ENCODE measurements at places on chromosomes 11 and 22.
A peak's percentile ranks its signal among the peaks of the same experiment; 100 is the strongest.

- no peak for DNase-seq
Observed at GRCh38 chr11:128949791-128950454, 7.3 kb upstream of the TP53AIP1 start.

- peak; percentile 14 for DNase-seq
Observed at GRCh38 chr11:64923944-64924909, at the start of gene PPP2R5B. TSS of gene PPP2R5B (plus strand) at chr11:64924689. CDS start at chr11:64925735, 1,046 bp downstream.

- DNase-seq: no peak
Observed at GRCh38 chr11:16615480-16615879, 123.0 kb upstream of the C11orf58 start.

GRCh38 chr22:23089633-23090456 lies 19.5 kb downstream of the GNAZ start:
- DNase-seq: no peak

DNA sequence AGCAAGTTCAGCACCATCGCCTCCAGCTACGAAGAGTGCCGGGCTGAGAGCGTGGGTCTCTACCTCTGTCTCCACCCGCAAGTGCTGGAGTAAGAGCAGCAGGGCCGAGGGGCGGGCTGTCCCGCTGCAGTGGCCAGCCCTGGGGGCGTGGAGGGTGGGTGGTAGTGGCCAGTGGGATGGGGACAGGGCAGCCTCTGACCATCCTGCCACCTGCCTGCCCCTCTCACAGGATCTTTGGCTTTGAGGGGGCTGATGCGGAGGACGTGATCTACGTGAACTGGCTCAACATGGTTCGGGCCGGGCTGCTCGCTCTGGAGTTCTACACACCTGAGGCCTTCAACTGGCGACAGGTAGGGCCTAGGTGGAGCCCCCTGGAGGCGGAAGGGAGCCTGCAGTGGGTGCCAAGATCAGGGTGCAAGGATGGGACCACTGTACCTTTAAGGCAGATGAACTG lies 15.0 kb upstream of the BBS1 start:
- no peak for DNase-seq

- no peak for DNase-seq
Observed at GRCh38 chr11:75441804-75442132, 8.8 kb upstream of the KLHL35 start.

GRCh38 chr11:849951-850774 lies 7.5 kb downstream of the TSPAN4 start:
- DNase-seq: no peak

- DNase-seq: no peak
Observed at GRCh38 chr11:44728491-44728910, 1.7 kb downstream of the TSPAN18 start.

DNA sequence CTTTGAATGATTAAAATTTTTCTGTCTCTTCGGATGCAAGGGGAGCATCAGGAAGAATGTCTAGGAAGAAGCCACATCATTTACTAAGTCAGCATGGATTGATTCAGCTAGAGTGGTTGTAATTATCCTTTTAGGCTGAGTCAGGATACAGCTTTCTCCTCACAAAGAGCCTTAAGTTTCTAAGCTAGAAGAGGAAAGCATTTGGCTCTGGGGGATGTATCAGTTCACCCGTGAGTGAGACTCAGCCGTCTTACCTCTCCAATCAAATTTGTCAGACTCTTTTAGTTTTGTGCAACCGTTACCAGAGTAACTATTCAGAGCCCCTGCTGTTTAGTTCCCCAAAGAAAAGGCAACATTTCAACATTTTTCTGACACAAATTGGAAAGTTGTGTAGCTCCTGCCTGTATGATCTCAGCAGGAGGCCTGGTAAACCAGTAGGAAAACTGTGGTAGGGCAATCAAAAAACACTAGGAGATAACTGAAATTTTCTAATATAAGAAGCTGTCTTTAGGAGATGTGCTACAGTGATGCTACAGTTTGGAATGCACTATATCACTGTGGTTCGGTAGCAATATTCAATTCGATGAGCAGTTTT lies 432.4 kb upstream of the LUZP2 start:
- DNase-seq: no peak

DNA sequence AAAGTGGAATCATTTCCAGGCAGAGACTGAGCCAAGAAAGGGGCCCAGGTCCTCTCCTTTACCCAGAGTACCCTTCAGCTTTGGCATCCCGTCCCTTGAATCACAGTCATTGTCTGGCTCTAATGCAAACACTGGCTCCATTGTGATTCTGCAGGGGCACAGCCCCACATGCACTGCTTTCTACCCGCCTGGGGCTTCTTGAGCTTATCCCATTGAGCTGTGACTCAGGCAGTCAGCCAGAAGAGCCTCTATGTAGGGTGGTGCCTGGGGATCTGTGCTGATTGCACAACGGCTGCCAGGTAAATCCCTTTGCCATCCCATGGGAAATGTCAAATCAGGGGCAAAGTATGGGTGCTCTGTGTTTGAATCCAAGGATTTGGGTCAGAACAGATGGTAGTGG lies 88.9 kb downstream of the RASSF10 start:
- DNase-seq: no peak

DNA sequence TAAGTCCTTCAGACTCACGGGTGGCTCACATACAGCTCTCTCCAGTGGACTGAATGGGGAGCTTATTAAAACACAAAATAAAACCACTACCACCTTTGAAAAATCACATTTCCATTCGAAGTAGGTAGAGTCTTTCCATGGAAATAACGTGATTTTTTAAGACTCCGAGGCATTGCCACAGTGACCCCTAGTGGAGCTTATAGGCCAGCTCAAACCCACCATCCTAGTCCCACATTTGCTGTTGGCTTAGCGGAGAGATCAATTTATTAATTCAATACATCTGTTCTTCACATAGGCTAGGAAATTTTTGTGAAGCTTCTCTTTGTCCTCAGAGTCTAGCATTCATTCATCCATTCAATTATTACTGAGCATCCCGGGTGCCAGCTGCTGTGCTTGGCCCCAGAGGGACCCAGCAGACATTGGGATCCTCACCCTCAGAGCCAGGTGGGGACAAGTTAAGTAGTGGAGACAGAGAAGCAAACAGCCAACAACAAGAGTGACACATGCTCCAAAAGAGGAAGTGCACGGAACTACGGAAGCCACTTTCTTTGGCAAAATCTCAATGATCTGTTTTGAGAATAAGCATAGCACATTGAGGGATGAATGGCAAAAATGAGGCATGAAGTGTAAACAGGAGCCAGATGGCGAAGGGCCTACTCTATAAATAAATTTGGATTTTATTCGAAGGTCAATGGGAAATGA lies 10.2 kb upstream of the P4HA3 start:
- DNase-seq: no peak

- no peak for DNase-seq
Observed at GRCh38 chr11:69014898-69015549, 2.0 kb upstream of the MRGPRF start.

DNA sequence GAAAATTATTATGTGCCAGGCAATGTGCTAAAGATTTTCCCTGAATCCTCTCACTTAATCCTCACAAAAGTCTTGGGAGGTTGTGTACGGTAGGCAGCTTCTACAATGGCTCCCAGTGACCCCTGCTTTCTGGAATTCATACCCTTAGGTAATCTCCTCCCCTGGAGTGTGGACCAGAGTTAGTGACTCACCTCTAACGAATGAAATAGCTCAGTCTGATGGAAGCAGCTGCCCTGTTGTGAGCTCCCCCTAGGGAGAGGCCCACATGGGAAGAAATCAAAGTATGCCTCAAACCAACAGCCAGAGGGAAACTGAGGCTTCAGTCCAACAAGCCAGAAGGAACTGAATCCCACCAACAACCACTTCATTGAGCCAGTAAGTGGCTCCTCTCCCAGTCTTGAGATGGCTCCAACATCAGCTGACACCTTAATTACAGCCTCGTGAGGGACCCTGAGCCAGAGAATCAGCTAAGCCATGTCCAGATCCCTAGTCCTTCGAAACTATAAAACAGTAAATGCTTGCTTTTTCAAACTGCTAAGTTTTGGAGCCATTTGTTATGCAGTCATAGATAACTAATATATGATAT lies 98.9 kb upstream of the ISX start:
- no peak for DNase-seq

DNA sequence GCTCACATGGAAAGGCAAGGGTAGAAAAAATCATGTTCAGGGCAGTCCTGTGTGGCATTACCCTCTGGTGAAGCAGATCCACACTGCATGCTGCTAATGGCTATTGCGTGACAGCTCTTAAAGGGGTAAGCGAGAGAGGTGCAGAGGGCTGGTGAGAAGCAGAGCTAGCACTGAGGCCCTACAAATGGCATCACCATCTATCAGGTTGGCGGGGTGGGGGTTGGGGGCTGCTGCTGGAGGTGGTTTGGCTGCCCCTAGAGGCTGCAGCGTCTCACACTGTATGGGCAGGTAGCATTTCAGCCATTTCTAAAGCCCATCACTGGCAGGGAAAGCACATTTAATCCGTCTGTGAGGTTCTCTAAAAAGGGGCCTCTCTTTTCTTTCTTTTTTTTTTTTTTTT lies 16.9 kb upstream of the TMA7B start:
- DNase-seq: no peak

DNA sequence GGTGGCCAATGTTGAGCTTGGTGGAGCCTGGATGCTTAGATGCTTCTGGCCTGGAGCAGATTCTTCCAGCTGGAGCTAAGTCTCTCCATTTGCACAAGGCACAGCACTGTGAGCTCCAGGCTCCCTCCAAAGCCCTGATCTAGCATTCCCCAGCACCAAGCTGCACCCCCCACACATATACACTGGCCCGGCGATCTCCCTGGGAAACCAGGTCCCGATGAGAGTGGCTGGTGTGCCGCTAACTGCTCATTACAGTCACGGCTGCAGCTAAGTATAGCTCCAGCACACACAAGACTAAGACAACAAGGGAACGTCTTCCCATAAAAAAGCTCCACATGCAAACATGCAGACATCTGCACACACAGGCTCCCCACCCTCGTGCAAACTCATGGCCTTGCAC lies 17.6 kb downstream of the KCNC1 start:
- no peak for DNase-seq

GRCh38 chr22:20595461-20595860 lies 88.1 kb downstream of the MED15 start:
- no peak for DNase-seq

DNA sequence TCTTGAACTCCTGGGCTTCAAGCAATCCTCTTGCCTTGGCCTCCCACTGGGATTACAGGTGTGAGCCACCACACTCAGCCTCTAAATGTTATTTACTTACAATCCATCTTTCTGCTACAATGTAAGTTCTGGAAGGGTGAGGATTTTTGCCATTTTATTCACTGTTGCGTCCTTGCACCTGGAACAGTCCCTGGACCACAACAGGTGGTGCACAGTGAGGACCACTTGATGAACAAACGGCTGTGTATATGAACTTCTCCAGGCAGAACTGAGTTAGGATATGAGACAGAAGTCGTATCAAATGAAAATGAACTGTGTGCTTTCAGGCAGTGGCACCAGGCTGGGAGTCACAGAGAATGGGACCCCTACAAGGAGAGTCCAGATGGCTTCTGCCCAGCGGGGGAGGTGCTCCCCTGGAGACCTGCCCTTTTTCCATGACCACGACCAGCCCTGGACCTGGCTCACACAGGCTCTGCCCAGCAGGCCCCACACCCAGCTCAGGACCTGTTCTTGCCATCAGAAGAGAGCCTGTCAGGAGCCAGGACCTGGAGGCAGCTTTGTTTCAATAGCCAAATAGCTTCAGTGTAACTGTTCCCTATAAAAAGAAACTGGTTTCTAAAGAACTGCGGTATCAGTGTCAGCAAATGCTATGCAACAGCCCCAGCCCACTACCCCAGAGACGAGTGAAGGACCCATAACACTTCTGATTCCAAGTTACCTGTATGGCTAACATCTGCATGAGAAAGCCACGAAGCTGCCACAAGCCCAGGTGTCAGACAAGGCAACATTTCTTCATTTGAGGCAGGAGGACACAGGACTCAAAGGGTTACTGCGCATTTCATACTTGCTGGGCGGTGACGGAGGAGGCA lies 104.9 kb downstream of the MICAL3 start:
- DNase-seq: no peak

DNA sequence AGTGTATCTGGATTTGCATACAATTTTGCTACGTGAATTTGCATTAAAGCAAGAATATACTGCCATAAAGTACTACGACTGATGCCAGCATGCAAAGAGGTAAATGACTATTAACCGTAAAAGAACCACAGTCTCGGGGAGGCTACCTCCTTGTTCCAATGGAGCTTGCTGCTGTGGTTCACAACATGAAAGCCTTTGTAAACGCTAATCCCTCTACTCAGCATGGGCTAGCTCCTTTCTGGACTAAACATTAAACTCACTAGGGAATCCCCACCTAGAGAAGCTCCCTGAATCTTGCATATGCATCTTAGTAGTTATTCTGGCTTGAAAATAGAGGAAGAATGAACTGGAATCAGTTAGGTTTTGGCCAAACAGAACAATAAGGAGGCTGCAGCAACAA lies 60.5 kb upstream of the ARHGAP32 start:
- no peak for DNase-seq

- DNase-seq: no peak
Observed at GRCh38 chr11:6583584-6583983, 19.8 kb downstream of the RRP8 start.

GRCh38 chr22:40463017-40463631 lies 92.7 kb downstream of the SGSM3 start:
- no peak for DNase-seq

DNA sequence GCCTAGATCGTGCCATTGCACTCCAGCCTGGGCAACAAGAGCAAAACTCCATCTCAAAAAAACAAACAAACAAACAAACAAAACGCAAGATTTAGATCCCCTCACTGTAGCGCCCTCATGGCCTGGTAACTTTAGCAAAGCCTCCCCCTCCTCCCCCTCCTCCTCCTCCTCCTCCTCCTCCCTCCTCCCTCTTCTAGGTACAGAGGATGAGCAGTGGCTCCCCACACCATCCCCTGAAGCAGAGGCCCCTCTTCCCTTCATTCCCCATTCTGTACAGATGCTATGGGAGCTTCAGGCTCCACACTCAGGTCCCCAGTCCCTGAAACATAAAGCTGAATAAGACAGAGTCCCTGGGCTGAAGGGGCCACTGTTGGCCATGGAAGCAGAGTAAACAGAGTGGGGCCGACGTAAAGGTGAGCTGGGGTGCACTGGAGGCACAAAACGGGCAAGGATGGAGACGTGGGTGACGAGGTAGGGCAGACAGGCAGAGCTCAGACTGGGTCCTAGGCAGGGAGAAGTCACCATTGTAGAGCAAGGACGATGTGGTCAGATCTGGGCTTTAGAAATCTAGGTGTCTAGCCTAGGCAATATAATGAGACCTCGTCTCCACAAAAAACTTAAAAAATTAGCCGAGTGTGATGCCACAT lies 19.4 kb upstream of the NFAM1 start:
- DNase-seq: no peak

DNA sequence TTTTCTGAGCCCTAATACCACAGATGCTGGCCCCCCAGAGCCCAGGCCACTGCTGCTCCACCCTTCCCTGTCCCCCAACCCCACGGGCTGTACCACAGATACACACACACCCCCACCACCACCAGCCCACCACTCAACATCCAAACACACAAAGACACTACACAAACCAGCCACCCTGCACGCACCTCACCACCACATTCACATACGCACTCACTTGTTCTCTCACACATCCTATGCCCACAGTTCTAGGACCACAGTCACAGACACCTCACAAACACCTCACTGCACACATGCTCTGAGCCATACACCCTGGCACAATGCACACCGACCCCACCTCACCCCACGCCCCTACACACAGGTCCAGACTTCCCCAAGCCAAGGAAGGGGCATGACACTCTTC lies 22.5 kb upstream of the OAF start:
- DNase-seq: no peak

Data from NCI-H1417 treated with DMSO at 0.1 percent for 48 hours (cell line).